ENCODE measurements at places on chromosomes 1 and 21.

DNA sequence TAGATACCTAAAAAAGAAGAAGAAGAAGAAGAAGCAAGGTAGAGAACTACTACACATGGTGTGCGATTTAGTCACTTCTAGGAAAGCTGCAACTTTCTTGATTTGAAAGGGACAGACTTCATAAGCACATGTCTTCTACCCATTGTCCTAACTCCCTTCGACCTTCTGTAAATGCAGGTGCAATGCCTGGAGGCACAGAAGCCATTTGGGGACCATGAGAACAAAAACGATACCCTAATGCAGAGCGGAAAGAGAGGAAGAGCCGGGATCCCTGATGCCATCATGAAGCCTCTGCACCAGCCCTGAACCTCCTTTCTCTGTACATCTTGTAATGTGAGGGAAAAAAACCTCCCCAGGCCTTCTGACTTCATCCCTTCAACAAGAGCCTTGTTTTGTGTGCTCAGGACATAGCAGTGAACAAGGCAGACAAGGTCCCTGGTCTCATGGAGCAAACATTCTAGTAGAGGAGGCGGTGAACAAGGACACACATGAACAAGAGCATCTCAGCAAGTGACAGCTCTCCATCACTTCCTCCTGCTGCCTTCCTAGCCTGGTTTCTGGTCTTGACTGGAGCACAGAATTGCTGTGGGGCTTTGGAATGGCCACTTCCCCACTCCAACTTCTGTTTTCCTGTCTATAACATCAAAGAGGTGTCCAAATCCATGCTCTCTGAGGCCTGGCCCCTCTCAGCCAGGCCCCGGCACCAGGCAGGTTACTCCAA, 5.5 kb upstream of the LAPTM5 start:
- DNase-seq: no peak

- DNase-seq: no peak
Observed at GRCh38 chr1:44553771-44554170, 120.5 kb downstream of the TMEM53 start.

DNA sequence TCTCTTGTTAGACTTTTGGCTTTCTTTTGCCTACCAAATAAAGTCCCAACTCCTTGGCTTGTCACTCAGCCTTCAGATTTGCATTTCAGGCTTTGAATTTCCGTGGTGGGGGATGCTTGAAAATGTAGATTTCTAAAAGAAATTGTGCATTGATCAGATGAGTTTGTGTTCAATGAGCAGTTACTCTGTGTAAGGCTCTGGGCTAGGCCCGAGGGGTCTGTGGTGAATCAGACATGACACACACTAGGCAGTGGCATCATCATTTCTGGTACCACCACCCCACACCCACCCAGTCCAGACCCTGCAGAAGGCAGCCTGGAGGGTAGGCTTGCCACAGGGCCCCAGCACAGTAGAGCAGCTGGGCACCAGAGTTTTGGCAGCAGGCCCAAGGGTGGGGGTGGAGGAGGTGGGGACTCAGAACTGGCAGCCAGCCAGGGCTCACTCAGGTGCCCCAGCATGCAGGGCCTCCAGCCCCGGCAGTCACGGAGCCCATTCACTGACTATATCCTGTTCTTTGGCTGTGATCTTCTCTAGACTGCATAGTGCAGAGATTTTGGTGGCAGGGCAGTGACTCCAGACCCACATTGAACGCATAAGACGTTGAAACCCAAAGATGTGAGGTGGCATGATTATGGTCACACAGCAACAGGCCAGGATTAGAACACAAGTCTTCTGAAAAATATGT, 97.2 kb upstream of the ARTN start:
- DNase-seq: no peak

GRCh38 chr1:13832536-13832935, 132.5 kb downstream of the PRDM2 start:
- DNase-seq: no peak

DNA sequence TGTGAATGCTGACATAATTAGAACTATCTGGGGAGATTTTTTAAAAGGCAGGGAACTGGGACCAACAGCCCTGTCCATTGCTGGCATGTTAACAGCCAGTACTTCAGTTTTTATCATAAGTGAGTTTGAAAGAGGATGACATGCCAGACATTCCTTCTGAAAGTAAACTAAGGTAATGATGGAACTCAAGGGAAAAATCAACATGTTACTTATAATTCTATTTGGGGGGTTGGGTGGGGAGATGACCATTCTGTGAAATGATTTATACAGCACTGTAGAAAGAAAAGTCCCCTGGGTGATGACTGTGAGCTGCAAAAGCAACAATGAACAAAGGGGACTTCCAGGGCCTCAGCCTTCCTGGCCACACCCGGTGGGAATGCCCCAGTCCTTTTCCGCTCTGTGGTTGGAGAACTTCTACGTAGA, 5.4 kb upstream of the LAMC2 start:
- no peak for DNase-seq

GRCh38 chr21:15152591-15152990, 87.8 kb upstream of the NRIP1 start:
- DNase-seq: no peak

DNA sequence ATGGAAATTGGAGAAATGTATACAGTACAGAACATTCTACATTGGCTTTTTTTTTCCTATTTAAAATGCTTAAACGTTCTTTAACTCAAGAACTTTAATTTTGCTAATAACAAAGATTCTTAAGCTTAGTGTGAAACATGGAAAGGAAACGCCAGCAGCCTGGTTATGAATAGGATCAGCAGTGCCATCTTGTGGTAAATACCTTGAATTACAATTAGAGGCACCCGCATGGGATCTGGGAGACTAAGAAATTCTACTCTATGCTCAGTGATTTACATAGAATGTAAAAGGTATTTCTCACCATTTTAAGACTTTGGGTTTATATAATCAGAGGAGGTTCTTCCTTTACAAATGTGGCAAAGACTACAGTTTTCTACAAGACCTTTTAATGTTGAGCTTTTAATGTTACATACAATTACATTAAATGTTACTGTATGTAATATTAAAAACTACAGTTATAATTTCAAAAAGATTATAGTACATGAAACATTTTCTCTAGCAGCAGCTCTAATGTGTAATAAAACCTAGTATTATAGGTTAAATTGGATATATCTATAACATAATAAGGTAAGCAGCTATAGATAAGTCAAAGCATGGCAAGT, 32.1 kb upstream of the APOBEC4 start:
- DNase-seq: no peak

DNA sequence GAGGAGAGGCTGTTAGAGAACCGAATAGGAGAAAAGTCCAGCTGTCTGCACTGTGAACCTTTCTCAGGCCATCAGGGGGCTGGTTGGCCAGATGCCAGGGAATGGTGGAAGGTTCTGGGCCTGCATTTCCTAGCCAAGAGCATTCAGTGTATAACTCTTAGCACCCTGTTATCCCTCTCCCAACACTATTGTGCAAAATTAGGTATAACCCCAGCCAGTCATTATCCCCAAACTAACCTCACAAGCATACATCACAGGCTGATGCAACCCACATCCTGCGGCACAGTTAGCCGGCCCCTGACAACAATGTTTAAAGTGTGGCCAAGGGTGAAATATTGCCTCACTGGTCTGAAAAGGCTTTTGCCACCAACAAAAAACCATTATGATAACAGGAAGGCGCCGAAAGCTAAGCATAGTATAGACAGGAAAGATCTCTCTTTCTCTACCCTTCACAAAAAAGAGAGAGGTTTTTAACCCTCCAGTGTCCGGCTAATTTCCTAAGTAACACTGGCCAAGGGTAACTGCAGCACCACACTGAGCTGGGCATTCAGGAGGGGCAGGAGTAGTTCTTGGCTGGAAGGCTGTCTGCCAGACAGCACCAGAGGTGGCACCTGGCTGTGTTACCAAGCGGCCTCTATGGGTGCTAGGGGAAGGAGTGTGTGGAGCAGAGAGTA, 77.3 kb upstream of the BCAR3 start:
- DNase-seq: no peak

GRCh38 chr1:207648334-207649209, 3.6 kb downstream of the CR1L start:
- no peak for DNase-seq

GRCh38 chr1:9238550-9238949, 4.0 kb downstream of the H6PD start:
- DNase-seq: no peak

- DNase-seq: no peak
Observed at GRCh38 chr1:172719066-172719627, 60.2 kb downstream of the FASLG start.

DNA sequence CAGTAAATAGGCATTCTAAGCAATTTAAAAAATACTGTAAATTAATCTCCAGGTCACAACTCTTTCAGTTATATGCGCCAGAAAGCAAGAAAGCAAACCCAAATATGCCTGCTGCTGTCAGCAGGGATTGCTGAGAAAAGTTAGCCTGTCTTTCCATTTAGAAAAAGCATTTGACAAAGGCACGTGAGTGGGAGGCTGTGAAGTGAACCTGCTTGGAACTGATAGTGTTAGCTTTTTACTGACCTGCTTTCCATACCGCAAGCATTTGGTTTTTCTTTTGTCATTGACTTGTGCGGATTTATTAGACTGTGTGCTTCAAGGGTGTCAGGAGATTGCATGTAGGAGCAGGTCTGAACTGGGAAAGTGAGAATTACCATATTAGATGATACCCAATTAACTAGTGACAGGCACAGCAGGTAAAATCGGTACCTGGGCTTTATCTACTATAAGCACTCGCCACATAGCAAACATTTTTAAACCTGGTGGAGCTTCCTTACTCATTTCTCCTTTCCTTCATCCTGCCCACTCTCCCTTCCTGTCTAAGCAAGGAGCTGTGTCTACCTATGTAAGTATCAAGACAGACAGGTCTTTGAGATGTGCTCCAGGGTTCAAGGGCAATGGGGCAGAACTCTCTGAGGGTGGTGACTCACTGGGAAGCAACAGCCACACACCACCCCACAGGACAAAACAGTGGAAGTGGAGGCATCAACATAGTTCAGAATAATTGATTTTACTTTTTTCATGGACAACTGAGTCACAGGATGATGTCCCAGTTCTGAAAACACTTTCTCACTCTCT, 323.9 kb downstream of the DISC1 start:
- no peak for DNase-seq

GRCh38 chr1:98398649-98399048, 262.9 kb upstream of the SNX7 start:
- DNase-seq: no peak

DNA sequence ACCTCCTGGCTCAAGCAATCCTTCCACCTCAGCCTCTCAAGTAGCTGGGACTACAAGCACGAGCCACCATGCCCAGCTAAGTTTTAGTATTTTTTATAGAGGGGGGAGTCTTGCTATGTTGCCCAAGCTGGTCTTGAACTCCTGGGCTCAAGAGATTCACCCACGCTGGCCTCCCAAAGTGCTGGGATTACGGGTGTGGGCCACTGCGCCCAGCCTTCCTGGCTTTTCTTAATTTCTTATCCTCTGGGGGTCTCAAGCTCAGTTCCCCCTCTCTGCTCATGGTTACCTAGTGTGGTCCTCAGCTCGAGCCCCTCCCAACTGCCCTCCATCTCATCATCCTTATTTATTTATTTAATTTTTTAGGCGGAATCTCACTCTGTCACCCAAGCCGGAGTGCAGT, 2.9 kb upstream of the RPL22 start:
- DNase-seq: no peak

GRCh38 chr1:225573216-225573615, 79.7 kb downstream of the ENAH start:
- DNase-seq: no peak

DNA sequence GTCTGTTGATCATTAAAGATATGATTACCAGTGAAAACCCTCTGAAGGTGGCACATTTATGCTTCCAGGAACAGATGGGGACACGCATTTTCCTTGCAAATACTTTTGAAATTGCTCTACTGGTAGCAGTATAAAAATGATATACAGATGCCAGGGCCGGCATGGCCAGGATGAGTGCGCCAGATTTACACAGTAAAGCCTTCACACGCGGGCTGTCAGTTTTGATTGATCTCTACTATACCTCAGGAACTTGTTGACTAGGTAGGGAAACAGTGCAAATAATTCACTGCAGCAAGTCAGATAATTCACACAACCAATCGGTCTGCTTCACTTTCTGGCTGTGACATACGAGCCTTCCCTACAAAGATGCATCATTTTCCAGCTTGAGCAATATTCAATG, 123.2 kb upstream of the BARHL2 start:
- DNase-seq: no peak

GRCh38 chr1:152513081-152513480, 1.2 kb upstream of the CRCT1 start:
- no peak for DNase-seq

- DNase-seq: no peak
Observed at GRCh38 chr1:7781501-7781900, 2.6 kb upstream of the PER3 start.

GRCh38 chr21:38402291-38402690, 96.0 kb downstream of the ERG start:
- no peak for DNase-seq

GRCh38 chr1:165445388-165445787, 462 bp upstream of the RXRG start:
- DNase-seq: no peak

DNA sequence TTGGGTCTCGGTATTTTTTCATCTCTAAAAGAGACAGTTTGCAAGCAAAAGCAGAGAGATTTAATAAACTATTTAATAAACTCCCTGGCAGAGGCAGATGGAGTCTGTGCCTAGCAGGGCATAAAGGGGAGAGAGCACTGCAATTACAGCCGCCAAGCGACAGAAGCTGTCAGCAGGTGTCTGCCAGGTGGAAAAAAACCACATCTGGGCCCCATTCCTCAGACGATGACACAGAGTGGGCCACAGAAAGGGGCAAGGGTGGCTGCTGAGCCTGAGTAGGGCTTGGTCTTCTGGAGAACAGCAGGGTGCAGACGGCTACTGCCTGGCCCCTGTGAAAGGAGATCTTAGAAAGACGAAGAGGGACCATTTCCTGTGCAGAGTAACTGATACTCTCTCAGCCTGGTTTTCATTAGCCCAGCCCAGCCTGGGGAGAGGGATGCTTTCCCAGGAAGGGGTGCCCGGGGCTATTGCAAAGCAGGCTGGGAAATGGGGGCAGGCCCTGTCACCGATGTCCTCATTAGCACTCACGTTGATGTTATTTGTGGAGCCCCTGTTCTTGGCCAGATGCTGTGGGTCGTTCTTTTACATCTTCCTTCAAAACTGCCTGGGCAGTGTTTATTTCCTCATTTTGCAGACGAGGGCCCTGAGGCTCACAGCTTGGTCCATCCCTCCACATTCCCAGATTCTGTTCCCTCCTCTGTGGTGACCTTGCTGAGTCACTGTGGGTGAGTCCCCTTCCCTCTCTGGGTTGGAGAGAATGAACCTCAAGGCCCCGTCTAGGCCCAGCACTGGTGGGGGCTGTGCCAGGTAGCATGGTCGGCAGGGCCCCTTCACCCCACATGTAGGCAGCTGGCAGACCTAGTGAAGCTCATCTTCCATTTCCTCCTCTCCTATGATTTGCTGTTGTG, 472.7 kb downstream of the PTPRU start:
- DNase-seq: no peak

GRCh38 chr1:116693759-116694480, 26.4 kb upstream of the IGSF3 start:
- DNase-seq: no peak

All from chondrocyte (in vitro differentiated cells).